ENCODE measurements at places on chromosomes 7 and 10.

DNA sequence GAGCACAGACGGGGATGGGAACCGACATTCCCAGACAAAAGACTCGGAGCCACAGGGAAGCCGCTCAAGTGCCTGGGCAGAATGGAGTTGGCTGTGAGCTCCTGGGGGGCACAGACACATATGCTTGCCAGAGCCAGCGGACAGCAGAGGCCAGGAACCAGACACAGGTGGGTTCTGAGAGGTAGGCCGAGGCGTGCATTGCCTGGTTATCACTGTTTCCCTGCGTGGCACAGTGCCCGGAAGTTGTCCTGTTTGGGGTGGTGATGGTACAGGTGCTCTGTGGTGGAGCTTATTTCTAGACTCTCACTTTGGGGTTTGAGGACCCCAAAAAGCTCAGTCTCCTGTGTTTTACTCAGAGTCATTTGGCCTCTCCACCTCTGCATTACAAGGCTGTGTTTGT lies 2.5 kb downstream of the PALD1 start:
- DNase-seq = no peak

- peak; percentile 12 for DNase-seq
These were observed 55.1 kb upstream of the PTPN12 start for GRCh38 chr7:77482015-77482414.

DNA sequence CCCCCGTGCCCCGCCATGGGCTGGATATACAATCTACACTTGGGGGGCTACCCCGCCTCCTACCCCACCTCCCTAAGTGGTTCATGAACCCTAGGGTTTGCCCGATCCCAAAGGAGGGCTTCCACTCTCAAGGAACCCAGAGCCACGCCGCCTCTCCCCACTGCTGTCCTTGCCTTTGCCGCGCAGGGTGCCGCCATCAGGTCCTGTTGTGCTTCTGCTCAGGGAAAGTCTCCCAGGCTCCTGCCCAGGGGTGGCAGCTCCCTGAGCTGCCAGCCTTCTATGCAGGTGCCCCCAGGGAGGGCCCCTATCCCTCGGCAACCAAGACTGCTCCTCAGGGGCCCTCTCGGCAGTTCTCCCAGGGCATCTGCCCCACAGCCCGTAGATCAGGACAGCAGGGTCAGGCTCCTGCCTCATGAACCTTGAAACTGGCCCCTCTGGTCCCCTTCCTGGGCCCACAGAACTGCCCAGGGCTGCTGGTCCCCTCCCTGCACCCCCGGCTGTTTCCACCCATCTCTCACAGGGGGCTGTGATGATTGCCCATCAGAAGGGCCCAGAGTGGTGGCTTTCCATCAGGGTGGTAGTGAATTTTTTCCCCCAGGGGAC lies 13.0 kb upstream of the PCBD1 start:
- DNase-seq = no peak

GRCh38 chr7:152462995-152463708 lies 27.3 kb upstream of the KMT2C start:
- DNase-seq = no peak

GRCh38 chr7:143284591-143285469 lies at the start of gene TMEM139:
TSS of gene TMEM139 (plus strand) at chr7:143284958. CDS start at chr7:143285958, 1,000 bp downstream.
- no peak for DNase-seq

All from AML-193 (cell line).